SIG-M5 (cell line): ENCODE measurements at places on chromosomes 7 and 10.

DNA sequence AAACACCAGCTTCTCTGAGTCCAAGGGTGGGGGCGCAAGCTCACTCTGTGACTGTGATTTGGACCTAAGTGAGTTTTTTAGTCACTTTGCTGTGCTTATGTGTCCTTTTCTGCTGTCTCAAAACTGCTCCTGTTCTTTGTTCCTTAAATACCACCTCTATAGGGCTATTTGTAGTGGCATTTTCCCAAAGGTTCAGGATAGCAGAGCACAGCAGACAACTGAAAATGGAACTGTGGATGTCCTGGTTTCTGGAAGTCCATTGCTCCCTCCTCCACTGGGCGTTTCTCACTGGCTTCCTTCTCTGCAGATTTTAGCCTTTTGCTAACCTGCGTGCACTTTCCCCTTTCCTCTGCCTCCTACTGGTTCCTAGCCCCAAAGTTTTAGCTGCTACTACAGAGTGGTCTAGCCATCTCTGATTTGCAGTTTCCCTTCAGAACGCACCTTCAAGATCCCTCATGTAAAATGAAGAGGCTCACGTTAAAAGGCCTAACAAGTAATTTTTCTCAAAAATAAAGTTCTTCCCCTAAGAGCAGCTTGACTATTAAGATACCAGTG lies 25.6 kb downstream of the BLVRA start:
- DNase-seq = no peak

DNA sequence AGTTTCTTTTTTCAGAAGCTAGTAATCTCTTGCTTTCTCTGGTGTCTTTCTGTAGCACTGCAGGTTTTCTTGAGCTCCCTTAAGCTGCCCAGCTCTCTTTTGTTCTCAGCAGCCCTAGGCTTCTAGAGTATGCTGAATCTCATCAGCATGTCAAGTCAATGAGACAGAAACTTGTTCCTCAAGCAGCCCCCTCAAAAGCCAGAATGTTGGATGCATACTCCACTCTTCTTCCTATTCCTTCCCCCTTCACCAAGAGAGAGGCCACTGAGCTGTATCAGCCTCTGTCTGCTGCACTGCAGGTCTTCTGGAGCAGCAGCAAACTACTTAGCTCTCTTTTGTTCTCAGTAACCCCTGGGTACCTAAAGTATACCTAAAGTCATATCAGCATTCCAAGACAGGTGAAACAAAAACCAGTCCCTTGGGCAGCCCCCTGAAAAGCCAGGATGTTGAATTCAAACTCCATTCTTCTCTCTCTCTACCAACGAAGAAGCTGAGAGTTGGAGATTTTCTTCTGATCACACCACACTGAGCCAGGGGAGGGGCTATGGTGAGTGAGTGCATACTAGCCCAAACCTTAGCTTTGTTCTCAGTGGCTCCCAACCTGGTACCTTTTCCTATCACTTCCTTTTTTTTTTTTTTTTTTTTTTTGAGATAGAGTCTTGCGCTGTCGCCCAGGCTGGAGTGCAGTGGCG lies 73.3 kb upstream of the WAC start:
- DNase-seq = no peak

- DNase-seq = no peak
Observed at GRCh38 chr10:102596506-102596971, 47.7 kb upstream of the TRIM8 start.

DNA sequence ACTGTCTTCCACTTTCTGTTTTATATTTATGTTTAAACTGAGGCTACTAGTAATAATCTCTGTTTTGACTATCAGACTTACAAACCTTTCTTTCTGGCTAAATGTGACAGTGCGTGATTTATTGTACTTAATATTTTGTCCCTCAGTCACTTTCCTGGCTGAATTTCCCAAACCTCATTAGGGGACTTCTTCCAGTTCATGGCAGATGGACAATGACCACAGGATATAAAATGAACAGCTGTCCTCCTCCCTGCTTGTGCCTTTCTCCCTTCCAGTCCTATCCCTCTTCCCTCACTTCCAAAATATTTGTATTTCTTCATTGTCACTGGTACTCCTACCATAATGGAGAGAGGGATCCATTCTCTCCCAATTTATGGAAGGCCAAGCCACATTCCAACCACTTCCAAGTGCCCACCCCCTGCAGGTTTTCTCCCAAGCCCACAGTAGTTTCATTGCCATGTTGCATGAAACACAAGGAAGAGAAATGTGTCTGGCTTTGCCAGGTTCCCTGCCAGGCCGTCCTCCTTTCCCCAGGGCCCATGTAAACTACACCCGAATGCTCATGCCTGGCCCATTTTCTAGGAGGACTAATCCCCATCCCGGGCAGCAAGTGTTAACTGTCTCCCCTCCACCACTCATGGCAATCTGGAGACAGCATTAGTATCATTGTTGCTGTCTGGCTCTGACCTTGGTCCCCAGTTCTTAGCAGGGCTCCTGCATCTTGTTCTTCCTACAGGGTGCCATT lies 269.5 kb upstream of the SLC26A5 start:
- no peak for DNase-seq

DNA sequence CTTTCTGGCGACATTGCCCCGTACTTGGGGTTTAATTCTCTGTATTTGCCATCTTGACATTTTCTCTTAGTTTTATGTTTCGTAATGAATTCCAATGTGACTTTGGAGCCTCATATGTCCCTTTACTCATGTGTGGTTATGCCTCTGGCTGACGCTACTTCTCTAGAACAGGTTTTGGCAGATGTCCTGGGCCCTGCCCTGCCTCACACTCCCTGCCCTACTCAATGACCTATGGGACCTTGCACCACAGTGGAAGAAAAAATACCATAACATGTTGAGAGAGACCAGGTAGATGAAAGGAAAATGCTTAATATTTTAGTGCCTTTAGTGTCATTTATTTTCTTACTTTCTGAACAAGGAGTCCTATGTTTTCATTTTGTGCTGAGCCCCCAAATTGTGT lies 400.5 kb downstream of the TFEC start:
- no peak for DNase-seq

DNA sequence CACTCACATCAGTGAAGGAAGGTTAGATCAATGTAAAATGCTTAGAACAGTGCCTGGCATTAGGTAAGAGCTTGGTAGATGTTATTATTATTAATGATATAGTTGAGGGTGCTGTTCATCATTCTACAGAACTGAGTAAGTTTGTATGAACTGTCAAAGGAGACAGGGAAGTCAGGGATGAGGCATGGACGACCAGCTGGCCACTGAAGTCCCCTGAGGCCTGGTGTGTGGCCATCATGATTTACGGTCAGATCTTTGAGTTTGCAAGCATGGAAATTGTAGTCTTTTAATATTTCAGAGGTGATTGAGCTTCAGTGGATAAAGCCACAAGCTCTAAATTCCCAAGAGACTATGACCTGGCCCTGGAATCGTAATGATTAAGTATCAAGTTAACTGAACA lies 6.9 kb downstream of the ARMC3 start:
- DNase-seq = no peak

DNA sequence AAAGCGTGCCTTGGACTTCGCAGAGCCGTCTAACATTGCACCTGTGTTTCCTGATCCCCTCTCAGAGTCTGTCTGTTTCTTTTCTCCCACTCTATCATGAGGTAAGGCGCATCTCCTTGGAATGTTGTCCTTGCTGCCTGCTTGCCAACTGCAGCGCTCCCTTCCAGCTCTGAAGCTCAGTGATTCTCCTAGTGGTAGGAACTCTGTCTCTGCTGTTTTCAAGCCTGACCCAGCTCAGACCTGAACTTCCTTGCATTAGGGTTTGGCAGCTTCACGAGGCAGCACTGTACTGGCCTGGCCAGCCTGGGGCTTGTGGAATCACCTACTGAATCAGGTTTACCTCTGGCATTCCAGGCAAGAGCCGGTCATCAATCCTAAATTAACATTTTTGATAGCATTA lies 123.9 kb downstream of the CREB5 start:
- no peak for DNase-seq

DNA sequence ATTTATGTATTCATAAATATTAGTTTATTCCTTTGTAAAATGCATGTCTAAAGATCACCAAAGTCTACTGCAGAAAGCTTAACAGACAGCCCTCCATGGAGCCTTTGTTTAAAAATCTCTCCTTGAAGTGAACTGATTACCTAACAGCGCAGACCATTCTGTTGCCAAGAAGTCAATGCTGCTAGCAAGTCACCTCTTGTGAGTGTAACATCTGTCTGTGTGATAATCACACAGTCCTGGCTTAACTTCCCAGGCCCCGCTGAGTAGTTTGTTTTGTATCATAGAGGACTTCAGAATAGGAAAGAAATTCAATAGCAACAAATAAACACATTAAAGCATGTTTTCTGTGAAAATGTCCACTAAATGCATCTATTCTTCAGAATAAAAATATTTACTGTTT lies 435.3 kb upstream of the IGFBP3 start:
- DNase-seq = no peak

DNA sequence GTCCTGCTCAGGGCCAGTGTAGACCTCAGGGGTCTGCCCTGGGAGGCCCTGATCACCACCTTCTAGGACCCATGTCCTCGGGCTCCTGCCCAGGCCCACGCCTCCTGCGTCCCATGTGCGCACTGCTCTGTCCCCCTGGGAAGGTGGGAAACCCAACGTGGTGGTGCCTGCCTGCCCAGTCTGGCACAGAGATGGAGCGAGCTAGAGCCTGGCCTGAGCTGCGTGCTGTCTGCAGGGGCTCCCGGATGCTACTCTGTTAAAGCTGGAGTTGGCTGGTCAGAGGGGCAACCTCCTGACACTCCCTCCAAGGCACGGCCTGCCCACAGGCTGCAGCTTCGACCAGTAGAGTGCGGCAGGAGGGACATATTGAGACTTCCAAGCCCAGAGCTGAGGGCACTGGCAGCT lies 171.7 kb downstream of the DNAJB6 start:
- DNase-seq = no peak

DNA sequence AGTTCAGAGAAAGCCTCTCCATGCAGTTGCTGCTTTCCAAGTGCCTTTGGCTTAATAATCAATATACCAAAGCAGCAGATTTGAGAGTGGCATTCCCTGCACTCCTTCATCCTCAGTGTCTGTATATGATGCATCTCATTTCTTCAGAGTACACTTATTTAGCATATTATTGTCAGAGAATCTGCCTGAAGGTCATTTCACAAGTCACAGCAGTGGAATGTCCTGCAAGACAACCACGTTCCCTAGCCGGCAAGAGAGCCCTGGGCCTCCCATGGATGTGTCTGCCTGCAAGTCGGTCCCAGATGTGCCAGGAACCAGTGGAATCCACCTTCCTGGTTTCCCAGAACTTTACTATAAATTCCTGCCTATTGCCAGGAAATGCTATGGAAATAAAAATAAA lies 289.4 kb upstream of the IGFBP3 start:
- DNase-seq = no peak

DNA sequence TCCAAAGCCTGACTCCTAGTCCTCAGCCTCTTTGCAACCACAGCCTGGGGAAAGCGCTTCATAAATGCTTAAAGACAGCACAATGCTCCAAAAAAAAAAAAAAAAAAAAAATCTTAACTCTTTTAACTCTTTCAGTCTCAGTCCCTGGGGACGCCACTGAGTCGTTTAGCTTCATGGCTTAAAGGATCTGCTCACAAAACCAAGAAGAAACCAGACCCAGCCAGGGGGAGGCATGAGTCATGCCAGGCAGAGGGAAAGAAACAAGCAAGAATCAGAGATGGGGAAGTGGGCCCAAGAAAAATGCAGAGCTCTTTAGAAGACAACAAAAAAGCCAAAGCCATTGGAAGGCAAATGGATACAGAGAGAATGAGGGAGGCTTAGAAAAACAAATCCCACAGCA lies 32.5 kb upstream of the DOCK1 start:
- DNase-seq = no peak

- no peak for DNase-seq
Observed at GRCh38 chr7:37352974-37353948, 95.4 kb downstream of the ELMO1 start.

- DNase-seq = no peak
Observed at GRCh38 chr10:11478807-11479206, 132.6 kb downstream of the USP6NL start.

- DNase-seq = no peak
Observed at GRCh38 chr7:2242541-2243429, 759 bp downstream of the NUDT1 start.

- DNase-seq = no peak
Observed at GRCh38 chr7:139494835-139495579, 11.5 kb upstream of the KLRG2 start.

GRCh38 chr7:139427788-139428187 lies 55.7 kb downstream of the KLRG2 start:
- no peak for DNase-seq

- DNase-seq = no peak
Observed at GRCh38 chr10:28559618-28560017, 26.7 kb downstream of the WAC start.

DNA sequence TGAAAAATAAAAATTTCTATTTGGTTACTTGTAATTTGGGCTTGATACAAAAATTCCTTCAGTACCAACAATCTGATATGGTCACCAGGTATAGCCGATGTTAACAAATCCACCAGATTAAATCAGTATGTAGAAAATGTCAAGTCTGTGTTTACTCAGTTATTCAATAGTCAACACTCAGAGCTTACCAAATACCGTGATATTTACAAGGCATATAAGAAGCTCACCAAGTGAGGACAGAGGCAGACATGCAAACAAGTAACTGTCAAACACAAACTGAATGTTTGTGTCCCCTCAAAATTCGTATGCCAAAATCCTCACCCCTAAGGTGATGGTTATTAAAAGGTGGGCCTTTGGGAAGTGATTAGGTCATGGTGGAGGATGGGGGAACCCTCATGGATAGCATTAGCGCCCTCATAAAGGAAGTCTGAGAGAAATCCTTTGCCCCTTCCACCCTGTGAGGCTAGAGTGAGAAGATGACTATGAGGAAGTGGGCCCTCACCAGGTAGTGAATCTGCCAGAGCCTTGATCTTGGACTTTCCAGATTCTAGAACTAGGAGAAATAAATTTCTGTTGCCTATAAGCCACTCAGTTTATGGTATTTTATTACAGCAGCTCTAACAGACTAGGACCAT lies 63.1 kb downstream of the TES start:
- no peak for DNase-seq

GRCh38 chr10:102791754-102792395 lies 45.3 kb downstream of the CYP17A1 start:
- no peak for DNase-seq

DNA sequence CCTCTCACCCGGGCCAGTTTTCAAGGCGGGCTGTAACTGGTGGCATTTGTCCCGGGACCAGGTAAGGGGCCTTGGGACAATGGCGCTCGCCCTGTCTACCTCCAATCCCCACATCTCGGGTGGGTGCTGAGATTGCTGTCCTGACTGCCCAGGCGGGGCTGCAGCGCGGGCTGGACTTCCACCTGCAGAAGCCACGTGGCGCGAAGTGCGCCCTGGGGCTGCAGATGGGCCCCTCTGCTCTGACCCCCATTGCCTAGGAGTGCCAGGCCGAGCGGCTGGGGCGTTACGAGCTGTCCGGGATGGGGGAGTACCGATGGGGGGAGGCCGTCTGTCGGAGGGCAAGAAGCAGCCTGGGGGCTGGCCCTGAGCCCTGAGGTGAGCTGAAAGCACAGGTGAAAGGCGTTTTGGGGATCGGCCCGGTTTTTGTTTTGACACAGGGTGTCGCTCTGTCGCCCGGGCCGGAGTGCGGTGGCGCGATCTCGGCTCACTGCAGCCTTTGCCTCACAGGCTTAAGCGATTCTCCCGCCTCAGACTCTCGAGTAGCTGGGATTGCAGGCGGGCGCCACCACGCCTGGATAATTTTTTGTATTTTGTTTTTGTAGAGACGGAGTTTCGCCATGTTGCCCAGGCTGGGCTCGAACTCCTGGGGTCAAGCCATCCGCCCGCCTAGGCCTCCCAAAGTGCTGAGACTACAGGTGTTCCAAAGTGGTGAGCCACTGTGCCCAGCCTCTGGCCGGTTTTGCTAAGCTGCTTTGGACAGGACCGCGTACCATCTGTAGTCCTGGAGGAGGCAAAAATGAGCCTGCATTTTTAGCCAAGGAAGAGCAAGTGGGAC lies at the start of gene SFXN2:
TSS of gene SFXN2 (plus strand) at position 16 of the 835 bp plus-strand sequence. CDS start 12,001 bp downstream, outside the sequence.
- DNase-seq = no peak

GRCh38 chr10:89347701-89348457 lies 20.1 kb downstream of the IFIT3 start:
- DNase-seq = no peak
